ENCODE measurements at places on chromosomes 13 and 19. TPM values are rescaled to one million over a fixed set of nuclear protein-coding genes. Genes with fewer than 3 reads are reported as not detected.

IL11 gene
- polyA plus RNA-seq, result 1.2 TPM

DNA sequence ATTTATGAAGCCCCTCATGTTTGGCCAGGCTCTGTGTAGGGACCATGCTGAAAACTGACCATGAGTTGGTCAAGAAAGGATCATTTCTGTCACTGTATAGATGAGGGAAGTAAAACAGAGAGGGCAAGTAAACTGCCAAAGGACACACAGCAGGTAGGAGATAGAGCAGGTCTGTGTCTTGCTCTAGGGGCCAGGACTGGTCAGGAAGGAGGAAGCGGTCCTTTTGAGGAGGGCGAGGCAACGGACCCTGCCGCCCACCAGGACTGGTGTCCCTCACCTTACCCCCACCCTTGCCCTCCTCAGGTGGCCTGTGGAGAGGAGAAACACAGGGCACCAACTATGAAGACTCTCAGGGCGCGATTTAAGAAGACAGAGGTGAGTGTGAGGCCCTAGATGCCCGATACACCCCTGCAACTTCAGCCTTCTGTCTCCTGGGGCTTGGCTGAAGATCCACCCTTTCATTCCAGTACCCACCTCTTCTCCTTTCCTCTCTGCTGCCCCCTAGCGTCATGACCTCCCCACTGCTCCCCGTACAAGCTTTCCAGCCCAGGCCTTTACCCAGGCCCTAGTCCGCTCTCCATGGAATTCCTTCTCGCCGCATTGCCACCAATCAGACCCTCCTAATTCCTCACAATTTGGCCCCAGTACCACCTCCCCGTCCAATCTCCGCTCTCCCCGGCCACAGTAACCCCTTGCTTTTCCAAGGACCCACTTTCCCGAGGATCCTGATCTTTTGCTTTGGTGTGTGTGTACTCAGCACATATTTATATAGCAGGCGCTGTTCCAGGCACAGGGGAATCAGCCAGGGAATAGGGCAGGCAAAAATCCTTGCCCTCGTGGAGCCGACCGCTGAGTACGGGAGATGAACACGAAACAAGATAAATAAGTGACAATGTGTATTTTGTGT is 3.9 kb downstream of the ANKRD24 start:
- peak; percentile 83 for DNase-seq

DNA sequence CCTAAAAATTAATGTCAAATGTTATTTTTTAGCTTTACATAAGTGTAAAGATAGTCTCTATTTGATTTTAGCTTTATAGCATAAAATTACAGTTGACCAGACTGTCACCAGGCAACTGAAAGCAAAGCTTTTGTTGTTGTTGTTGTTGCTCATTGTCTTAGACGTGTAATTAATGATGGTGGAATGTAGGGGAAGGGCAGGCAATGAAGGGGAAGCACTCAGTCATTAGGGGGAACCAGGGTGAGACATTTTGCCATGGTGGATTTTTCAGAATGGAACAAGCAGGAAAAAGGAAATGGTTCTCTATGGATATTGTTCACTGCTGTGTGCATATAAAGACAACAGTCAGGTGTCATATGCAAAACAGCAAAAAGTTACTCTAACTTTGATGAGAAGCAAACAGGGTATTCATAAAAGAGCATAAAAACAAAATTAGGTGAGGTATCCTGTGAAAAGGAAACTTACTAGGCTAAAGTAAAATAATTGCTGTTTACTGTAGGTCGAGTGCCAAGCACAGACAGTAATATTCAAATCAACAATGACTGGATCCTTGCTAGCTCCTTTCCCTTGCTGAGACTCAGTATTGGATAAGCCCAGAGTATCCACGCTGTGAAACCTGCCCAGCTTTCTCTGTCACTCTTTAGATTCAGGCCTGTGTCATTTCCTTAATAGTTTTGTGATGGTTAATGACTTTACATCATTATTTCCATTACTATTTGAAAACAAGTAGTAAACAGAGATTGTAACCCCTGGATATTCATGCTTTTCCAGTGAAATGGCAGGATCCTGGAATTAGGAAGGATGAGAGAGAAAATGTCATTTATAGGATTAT is 110.5 kb downstream of the LRCH1 start:
- DNase-seq, result no peak

- no peak for DNase-seq
Observed at GRCh38 chr19:50912727-50913716, 1.8 kb upstream of the KLK4 start.

PCP2 gene
- 164 TPM for polyA plus RNA-seq

LRRC8E gene
- 0.92 TPM for polyA plus RNA-seq

STOML3 gene
- polyA plus RNA-seq, result 0.91 TPM

DNA sequence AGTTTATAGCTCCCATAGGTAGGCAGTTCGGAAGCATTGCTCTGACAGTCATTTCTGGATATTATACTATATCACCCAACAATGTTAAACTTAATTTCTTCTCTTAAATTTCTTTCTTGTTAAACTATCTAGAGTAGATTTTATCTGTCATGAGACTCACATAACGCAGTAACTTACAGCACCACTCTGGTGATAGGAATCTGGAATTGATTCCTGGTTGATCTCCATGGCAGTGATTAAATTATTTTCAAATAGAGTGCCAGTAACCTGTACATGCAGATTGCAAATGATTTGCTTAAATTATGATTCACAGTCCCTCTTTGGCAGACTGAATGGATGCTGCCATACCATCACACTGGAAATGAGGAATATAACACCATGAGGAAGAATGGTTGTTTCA is 722.1 kb downstream of the DACH1 start:
- DNase-seq, result no peak

DNA sequence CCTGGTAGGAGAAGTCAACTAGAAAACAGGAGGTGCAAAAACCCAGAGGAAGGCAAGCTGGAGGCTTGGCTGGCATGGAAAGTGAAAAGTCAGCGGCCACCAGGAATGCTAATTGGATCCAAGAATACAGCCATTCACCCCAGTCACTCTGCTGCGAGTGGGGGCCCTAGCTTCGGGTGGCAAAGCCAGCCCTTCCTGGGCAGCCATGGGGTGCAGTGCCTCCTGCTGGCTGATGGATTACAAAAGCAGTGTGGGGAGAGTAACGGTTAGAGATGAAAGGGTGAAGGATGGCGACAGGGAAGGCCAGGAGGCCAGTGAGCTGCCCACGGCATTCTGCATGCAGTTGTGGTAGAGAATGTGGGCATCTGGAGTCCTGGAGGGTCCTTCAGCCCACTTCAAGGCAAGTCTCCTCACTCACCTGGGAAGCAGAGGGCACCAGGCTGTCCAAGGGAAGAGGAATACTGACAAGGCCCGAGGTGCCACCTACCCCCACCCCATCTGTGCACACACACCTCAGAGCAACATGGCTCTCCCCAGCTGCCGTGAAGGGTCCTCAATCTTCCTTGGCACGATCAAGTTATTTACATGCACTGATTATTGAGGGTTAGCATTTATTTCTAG is 20.3 kb upstream of the EPHX3 start:
- no peak for DNase-seq

IGFLR1 gene
- 9.9 TPM for polyA plus RNA-seq

ZNF546 gene
- polyA plus RNA-seq, result 27.6 TPM

DNA sequence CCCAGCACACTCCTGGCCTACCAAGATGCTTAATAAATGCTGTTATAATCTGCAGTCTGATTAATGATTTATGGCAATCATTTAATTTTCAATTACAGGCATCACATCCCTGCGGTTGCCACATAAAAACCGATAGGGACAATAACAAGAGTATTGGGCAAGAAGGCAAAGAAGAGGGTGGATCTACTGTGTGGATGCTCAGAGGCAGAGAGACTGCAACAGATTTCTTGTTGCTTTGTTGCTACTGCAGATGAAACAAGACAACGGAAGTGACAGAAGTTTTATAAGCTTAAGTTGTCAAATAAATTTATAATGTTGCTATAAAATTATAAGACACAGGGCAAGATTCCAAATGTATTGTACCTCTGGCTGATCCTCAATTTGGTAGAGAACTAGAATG is 154.8 kb downstream of the ABCC4 start:
- DNase-seq, result no peak

All from testis (tissue), 5 donors.